ENCODE measurements at places on chromosomes 1 and 21.
A peak's percentile ranks its signal among the peaks of the same experiment; 100 is the strongest.

GRCh38 chr1:96596226-96596922 lies 125.2 kb upstream of the PTBP2 start:
- DNase-seq: no peak

- DNase-seq: no peak
Observed at GRCh38 chr1:216566641-216567205, 143.5 kb upstream of the USH2A start.

DNA sequence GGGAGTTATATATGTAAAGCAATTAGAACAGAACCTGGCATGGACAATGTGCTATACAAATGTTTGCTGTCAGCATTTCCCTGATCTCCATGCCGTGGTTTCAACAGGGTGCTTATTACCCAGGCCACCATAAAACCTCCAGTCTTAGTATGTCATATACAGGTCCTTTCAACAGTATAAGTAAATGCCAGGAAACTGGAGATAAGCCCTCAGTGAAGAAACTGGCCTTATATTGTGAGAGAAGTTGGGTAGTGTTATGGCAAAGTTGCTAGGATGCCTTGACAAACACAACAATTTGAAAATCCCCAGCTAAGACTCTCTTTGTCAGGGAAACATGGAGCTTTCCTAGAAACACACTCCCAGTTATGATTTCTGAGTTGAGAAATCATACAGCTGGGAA lies 850.2 kb upstream of the ADAMTS5 start:
- peak; percentile 88 for DNase-seq

- peak; percentile 22 for DNase-seq
Observed at GRCh38 chr1:154784924-154785531, 85.1 kb downstream of the KCNN3 start.

- DNase-seq: no peak
Observed at GRCh38 chr1:111672331-111672730, 52.7 kb downstream of the RAP1A start.

DNA sequence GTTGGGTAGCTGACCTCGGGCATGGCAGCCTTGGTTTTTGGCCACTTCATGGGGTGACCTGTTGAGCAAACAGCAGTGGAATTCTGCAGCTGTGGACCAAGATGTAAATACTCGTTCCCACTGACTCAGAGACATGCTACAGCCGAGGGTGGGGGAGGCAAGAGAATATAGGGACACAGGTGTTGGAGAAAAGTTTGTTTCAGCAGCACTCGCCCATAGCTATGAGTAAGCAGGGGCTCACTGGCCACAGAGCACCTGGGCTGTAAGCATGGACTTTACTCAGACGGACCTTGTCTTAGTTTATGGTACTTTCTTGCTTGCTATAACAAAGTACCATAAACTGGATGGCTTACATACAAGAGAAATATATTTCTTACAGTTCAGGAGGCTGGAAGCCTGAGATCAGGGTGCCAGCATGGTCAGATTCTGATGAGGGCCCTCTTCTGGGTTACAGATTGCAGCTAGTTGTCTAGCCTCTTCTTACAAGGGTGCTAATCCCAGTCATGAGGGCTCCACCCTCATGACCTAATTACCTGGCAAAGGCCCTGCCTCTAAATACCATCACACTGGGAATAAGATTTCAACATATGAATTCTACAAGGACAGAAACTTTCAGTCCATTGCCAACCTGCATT lies 437.2 kb upstream of the DAB1 start:
- DNase-seq: peak; percentile 81

DNA sequence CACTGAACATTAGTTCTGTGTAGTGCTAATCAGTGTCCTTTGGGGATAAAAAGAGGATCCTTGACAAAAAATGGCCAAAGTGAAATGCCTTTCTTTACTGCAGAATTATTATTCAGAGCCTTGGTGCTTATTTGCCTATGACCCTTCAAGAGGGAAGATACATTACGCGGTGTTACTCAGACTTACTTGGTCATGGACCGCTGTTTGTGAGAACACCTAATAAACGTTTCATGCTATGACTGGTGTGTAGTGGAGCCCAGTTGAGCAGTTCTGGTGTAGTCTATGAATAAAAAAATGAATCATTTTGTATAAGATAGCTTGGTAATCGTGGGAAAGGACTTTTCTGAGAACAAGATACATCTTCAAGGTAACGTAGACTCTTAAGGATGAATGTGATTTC lies 8.3 kb downstream of the NFYC start:
- no peak for DNase-seq

DNA sequence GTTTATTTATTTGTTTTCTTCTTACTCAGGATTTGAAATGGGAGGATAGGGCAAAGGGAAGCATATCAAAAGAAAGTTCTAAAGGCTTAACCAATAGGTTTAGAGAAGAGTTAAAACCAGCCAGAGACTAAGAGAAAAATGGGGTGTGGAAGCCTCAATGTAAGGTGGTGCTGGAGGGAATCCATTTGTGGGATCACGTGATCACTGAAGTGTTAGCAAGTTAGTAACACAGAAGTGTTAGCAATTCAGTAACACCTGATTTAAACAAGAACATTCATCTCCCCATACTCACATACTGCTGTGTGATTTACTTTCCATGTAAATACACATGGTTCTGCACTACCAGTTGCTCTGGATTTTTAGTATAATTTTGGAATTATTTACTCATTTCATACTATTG lies 451.2 kb downstream of the DISC1 start:
- DNase-seq: no peak

DNA sequence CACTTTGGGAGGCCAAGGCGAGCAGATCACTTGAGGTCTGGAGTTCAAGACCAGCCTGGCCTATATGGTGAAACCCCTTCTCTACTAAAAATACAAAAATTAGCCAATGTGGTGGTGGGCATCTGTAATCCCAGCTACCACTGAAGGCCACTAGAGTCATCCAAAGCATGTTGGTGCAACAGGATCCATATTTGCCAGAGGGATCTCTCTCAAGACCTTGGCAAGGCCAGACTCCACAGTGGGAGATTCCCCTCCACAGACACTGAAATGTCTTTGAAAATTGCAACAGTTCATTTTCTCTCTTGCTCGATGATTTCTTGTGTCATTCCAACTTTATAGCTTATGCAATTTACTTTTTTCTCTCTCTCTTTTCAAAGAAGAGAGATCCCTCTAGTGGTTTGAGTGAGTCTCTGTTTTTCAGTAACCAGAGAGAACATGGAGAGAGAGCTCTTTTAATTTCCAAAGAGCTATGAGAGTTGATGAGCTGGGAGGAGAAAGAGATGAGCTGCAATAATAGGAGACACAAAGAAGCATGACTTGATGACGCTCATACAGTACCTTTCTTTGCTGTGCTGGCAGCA lies 176.8 kb upstream of the USP25 start:
- DNase-seq: no peak

GRCh38 chr21:23986214-23986613 lies 1621.1 kb downstream of the MRPL39 start:
- DNase-seq: no peak

Measured in large intestine (tissue), 12 donors.